NCI-H1417 treated with DMSO at 0.1 percent for 48 hours (cell line): ENCODE measurements at places on chromosomes 5 and 9.

- no peak for DNase-seq
Observed at GRCh38 chr5:14267991-14268708, 125.0 kb downstream of the TRIO start.

GRCh38 chr5:124420952-124421351 lies 325.5 kb downstream of the ZNF608 start:
- DNase-seq, result no peak

- no peak for DNase-seq
Observed at GRCh38 chr9:15498246-15498995, 12.3 kb downstream of the PSIP1 start.

DNA sequence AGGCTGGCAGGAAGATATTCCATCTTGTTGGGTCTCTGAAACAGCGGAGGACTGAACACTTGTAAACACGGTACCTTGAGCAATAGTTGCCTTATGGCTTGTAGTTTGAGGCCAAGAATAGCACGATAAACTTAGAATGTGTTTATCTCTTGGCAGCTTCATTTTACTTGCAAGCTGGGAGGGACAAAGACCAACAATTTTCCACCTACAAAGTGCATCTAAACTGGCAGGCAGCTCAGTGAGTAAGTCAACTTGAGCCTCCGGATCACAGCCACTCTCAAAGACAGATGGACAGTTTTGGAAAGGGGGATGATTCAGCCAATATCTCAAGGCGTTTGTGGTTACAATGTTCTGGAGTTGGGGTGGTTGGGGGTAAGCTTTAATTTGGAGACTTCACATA lies 652.6 kb downstream of the CETN3 start:
- no peak for DNase-seq

GRCh38 chr9:13163946-13164345 lies 115.5 kb downstream of the MPDZ start:
- no peak for DNase-seq

DNA sequence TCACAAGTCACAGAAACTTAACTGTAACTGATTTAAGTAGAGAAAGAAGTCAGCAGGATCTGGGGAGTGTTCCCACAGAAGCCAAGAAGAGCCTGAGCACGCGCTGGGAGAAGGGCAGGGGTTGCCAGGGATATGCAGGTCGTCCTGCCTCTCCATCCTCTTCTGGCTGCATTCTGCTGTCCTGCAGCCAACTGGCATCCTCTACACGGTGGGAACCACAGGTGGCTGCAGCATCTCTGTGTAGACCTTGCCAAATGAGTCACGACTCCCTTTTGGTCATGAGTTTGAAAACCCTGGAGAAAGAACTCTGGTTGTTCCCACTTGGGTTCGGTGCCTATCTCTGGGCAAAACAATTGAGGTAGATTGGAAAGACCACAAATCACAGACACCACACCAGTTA lies 38.4 kb upstream of the PCA3 start:
- no peak for DNase-seq

DNA sequence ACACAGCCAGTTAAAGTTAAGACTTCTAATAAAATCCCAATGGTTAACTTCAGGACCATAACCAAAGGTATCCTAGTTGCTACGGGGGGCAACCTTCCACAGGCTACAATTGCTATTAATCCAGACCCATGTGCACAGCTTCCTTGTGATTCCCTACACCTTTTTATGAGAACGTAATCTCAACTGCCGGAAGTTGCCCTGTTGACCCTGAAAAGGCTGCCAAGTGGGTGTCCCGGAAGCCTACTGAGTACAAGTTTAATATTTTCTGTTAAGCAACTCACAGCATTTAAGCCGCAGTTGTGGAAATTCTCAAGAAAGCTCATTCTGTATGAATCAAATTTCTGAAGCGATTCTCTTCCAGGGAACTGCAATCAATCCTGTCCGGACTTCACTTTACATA lies 48.5 kb upstream of the PTGER4 start:
- DNase-seq, result no peak

GRCh38 chr9:6829536-6829935 lies 71.8 kb downstream of the KDM4C start:
- DNase-seq, result no peak

GRCh38 chr5:82356808-82357671 lies 78.9 kb upstream of the RPS23 start:
- no peak for DNase-seq

DNA sequence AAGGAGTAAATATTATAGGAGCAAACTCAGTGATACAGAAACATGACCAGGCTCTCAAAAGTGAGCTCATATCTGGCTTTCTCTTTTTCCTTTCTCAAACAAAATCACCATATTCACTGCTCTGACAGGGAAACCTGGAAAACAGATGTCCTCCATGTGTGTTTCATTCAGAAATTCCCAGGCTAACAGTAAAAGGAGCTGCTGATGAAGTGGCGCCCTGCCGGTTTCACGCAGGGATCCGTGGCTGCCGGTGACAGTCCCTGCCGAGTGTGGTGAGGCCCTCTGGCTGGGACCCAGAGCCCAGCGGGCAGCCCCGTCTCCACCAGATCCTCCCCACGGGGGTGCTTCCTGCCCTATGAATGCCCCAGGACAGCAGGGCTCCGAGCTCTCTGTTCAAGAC lies 208.1 kb downstream of the GNA14 start:
- DNase-seq, result peak; percentile 49

DNA sequence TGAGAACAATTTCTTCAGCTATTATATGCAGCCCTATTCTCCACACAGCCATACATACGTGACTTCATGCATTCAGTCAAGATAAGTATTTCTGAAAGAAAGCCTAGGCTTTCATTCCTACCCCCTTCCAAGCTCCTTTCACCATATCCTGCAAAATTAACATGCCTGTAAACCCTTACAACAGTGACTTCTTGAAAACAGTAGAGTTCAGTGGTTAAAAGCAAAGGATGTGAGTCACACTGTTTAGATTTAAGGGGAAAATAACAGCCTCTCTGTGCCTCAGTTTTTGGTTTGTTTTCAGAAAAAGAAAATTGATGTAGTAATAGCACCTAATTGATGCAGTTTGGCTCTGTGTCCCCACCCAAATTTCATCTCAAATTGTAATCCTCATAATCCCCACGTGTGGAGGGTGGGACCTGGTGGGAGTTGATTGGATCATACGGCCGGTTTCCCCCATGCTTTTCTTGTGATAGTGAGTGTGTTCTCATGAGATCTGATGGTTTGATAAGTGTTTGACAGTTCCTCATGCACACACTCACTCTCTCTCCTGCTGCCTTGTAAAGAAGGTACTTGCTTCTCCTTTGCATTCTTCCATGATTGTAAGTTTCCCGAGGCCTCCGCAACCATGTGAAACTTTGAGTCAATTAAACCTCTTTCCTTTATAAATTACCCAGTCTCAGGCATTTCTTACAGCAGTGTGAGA lies 264.8 kb downstream of the CETN3 start:
- no peak for DNase-seq

GRCh38 chr9:96382175-96382574 lies 1.3 kb downstream of the SLC35D2 start:
- DNase-seq, result no peak

GRCh38 chr5:149175346-149176105 lies 34.2 kb downstream of the ABLIM3 start:
- no peak for DNase-seq

DNA sequence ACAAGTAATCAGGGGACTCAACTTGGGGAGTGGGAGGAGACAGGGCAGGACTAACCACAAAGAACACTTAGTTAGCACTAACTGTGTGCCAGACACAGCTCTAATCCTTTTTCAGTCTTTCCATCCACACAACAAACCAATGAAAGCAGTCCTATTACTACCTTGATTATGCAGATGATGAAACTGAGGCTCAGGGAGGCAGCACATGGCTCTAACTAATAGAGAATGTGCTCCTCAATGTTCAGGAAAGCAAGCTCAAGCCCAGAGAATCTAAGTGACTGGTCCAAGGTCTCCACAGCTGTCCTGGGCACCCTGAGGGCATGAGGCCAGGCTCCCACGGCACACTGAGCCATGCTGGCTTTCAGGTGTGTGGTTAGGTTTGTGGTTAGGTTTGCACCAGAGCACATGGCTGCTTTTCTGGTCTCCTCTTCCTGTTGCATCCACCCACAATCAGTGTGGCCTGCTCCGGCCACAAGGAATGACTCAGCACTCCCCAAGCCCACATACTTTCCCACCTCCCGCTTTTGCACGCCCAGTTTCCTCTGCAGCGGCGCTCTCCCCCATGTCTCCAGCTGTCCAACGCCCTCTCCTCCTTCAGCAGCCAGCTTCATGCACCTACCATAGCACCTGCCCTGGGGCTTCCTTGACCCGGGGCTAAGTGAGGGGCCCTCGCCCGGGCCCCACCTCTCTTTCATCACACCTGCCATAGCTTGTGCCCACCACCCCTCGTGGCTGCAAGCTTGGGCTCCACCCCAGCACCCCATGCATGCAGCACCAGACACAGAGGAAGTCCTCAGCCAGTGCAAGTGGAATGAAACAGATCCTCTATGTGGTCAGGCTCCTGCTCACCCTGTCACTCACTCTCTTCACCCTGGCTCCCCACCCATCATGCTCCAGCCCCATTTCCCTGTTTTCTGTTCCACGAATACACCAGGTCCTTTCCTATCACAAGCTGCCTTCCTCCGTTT lies 133.1 kb downstream of the GABBR2 start:
- DNase-seq, result no peak

DNA sequence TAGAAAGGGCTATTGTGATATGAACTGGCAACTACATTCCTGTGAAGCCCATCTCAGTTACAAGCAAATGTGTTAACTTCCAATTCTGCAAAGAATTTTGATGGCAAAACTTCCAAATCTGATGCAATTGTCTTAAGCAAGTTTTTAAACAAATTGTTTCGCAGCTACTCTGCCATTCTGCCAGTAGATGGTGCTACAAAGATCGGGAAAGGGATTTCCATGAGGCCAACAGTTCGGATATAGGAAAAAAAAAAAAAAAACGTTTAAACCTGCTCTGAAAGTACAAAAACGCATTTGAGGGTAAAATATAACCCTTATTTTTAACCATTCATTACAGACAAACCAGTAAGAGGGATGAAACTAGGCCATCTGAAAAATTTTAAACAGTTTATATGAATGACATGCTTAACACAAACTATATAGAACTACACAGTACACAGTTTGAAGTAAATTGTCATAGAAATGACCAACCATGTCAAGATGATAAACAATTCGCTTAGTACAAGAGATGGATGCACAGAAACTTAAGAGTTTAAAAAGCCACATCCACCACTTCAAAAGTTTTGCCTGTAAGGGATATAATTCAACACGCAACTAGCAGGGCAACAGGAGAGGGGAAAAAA lies 2.2 kb downstream of the HNRNPA0 start:
- no peak for DNase-seq

DNA sequence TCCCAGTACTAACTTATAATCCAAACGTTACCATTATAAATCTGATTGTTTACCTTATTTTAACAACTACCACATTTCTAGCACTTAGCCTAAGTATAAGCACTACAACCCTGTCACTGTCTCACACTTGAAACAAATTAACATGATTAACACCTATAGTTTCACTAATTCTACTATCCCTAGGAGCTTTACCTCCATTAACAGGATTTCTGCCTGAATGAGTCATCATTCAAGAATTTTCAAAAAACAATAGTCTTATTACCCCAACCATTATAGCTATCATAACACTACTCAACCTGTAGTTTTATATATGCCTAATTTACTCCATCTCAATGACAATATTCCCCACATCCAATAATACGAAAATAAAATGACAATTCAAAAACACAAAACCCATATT lies 89.6 kb downstream of the INSL6 start:
- DNase-seq, result no peak

DNA sequence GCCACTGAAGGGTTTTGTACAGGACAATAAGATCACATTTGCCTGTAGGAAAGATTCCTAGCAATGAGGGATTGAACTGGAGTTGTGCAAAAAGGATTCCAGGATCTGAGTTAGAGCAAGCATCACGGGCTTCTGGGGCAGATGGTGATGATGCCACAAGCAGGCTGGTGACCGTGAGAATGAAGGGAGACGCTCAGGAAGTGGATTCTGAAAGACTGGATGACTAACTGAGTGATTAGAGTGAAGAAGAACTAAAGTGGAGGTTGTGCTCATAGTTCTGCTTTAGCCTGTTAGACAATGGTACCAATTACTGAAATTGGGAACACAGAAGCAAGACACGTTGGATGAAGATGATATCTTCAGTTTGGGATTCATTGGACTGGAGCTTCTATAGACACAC lies 168.2 kb downstream of the CD180 start:
- no peak for DNase-seq

GRCh38 chr5:32163785-32164184 lies 10.3 kb downstream of the GOLPH3 start:
- DNase-seq, result no peak

DNA sequence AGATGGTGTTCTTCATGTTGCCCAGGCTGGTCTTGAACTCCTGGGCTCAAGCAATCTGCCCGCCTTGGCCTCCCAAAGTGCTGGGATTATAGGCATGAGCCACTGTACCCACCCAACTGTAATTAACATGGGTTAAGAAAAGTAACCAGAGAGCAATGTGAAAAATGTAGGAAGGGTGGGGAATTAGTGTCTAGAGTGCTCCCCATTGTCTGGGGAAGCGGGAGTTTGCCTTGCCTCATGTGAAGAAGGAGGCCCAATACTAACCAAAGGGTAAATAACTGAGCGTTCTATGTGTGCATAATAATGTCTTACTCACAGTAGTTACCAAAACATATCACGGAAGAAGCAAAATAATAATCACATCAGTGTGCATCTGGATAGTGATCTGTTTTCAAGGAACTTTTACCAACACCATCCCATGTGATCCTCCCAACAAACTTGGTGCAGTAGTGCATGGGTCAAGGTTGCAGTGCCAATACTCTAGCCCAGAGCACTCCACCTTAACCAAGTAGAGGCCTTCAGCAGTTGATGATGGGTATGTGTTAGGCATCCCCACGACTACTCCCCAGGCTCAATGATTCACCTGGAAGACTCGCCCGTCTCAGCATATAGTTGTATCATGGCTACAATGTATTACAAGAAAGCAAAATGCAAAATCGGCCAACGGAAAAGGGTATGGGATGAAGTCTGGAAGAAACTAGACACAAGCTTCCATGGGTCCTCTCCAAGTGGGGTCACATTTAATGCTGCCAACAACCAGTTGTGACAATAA lies 26.2 kb downstream of the GNAQ start:
- DNase-seq, result no peak

DNA sequence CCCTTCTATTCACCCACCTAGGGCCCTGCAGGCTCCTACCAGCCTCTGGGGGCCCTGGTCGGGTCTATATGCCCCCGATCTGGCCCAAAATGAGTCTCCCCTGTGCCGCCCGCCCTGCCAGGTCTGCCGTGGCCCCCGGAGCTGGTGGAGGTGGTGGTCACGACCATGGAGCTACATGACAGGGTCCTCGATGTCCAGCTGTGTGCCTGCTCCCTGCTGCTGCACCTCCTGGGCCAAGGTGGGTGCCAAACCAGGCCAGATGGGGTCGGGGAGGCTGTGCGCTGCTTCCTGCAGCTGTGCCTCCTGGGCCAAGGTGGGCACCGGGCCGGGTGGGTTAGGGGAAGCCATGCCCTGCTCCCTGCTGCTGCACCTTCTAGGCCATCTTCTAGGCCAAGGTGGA lies 17.5 kb downstream of the REXO4 start:
- no peak for DNase-seq

DNA sequence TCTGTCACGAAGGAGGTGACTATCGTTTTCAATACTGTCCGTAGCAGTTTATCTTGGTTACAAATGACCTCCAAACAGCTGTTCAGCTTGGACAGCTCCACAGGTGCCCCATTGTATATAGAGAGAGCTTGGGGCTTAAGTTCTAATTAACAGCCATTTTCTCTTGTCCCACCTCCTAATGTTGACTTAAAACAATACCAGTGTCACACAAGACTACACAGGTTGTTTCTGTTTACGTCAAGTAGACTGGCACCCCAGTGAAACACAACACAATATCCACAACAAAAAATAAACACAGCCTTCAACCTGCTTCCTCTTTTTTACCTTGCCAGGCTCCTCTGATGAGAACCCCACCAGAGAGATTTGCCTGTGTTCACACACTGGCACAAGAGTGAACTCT lies 39.8 kb upstream of the TLE1 start:
- DNase-seq, result peak; percentile 18
